Body of pancreas (tissue), 4 donors: ENCODE measurements at places on chromosomes 5 and 9.

DNA sequence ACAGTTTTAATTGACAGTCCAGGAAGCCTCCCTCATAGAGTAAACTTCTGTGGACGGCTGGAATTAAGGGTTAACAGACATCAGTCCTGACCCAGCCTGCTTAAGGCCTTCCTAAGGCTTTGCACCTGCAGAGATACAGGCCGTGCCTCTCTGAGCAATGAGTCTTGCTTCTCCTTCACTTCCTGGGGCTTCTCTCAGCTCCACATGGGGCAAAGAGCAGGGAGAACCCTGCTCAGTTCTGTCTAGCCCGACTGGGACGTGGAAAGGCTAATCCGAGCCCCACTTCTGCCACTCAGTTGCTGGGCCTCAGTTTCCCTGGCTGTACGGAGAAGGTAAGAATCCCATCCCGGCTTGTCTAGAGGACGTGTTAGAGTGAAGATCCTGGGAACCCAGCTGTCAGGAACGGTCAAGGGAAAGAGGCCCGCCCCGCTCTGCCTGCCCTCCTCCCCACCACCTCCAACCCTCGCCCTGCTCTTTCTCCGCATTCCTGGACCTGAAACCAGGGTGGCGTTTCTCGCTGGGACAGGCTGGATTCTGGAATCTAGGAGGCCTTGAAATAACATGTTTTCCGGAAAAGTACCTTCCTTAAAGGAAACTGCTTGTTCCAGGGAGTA lies 6.5 kb downstream of the SPAAR start:
- no peak overlapping the region for H3K4me3 ChIP-seq
- DNase-seq, result no peak
- peaks cover 7% of the 10 kb centered on the region for H3K4me1 ChIP-seq
- no peaks in the 10 kb centered on the region for H3K27me3 ChIP-seq
- H3K36me3 ChIP-seq, result no peaks in the 10 kb centered on the region

DNA sequence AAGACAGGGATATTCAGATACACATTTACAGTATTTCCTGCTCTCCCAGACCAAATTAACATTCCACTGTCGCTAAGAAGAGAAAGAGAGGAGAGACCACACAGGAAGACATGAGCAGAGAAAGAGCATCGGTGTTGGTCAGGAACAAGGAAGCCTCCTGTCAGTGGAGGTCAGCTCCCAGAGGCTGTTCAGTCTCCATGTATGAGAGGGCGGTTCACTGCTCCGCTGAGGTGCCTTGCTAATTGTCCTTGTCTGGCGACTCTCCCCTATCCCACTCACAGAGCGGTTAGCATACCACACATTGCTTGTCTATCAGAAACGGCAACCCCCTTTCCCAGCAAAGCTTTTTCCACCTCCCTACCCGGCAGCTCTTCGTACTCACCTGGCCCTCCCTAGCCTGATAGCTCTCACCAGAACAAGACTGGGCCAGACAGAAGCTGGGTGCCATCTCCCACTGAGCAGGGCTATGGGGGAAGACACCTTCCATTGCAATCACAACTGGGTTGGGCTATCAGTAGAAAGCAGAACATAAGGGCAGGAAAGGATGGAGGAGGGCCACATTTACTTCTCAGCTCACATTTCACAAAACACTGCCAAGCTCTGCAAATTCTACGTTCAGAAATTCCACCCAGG lies 58.6 kb upstream of the LMNB1 start:
- no peak for DNase-seq
- no peaks in the 10 kb centered on the region for H3K36me3 ChIP-seq
- no peaks in the 10 kb centered on the region for H3K27me3 ChIP-seq
- H3K4me1 ChIP-seq, result no peaks in the 10 kb centered on the region
- H3K4me3 ChIP-seq, result no peak overlapping the region

DNA sequence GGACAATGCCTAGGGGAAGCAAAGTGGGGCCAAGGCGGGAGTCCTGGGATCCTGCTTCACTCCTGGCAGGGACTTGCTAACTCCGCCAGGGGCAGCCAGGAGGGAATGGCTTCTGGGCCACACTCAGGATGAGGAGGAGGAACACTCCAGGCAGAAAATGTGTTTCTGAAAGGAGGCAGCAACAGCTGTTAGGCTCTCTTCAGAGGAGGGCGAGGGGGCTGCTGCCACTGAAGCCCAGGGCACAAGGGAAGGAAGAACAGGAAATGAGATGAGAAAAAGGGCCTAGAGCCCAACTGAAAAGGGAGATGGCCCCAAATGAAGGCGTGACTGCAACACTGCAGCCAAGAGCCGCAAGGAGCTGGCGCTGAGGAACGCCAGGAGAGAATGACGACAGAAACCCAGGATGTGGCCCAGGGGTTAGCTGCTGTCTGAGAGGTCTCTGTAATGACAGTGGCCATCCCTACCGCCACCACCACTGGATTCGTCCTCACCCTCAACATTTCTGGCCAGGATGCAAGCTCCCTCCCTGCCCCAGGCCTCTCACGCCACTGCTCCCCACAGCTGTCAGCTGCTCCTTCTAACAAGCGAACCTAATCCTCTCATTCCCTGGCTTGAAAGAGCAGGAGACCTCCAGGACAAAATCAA lies 15.8 kb downstream of the PSMB7 start:
- H3K36me3 ChIP-seq, result no peaks in the 10 kb centered on the region
- no peak overlapping the region for H3K4me3 ChIP-seq
- H3K27me3 ChIP-seq, result no peaks in the 10 kb centered on the region
- DNase-seq, result no peak

- H3K4me3 ChIP-seq, result no peak overlapping the region
- no peak for DNase-seq
- no peaks in the 10 kb centered on the region for H3K4me1 ChIP-seq
Observed at GRCh38 chr5:60594715-60595477, 105.1 kb downstream of the DEPDC1B start.

DNA sequence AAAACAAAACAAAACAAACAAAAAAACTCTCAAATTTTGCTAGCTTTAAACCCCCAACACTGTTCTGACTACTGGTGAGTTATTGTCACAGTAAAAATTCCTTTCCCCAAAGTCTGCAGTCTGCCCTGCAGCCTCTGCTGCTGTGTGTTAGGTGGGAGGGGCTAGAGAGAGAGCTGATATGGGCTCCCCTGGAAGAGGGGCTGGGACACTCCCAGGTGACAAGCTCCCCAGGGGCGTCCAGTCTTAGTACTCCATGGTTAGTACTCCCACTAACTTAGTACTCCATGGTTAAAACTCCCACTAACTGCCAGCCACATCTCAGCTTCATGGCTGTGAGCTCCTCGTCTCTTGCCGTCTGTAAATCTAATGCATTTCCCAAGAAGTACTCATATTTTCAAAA lies 191.9 kb downstream of the FANCC start:
- DNase-seq, result no peak
- H3K36me3 ChIP-seq, result no peaks in the 10 kb centered on the region
- H3K27ac ChIP-seq, result no peak overlapping the region
- H3K4me1 ChIP-seq, result peaks cover 20% of the 10 kb centered on the region

DNA sequence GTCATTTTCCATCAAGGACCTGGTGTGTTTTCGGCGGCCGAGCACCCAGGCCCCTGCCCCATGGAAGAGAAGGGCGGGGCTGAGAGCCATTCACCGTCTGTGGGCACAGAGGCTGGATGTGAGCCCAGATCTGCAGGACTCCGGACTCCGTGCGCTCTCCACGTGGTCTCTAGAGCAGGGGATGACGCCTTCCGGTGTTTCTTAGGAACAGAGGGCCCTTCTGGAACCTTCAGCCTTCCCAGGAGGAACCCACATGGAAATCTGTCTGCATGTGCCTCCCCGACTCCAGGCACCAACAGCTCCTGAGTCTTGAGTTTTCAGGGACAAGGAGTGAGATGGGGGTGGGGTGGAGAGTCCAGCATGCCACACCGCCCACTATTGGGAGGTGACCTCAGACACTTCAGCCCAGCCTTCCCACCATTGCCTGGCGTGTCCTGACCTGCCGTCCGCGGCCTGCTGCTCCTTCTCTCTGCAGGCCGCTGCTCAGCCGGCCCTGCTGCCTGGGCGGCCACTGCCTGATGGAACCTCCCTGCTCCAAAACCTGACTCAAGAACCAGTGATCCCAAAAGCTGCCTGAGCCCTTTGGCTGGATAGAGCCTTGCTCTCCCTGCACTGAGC lies 2.4 kb upstream of the RXRA start:
- DNase-seq, result peak; percentile 75
- no peak overlapping the region for H3K4me3 ChIP-seq
- H3K27me3 ChIP-seq, result no peaks in the 10 kb centered on the region
- H3K4me1 ChIP-seq, result peaks cover 50% of the 10 kb centered on the region

DNA sequence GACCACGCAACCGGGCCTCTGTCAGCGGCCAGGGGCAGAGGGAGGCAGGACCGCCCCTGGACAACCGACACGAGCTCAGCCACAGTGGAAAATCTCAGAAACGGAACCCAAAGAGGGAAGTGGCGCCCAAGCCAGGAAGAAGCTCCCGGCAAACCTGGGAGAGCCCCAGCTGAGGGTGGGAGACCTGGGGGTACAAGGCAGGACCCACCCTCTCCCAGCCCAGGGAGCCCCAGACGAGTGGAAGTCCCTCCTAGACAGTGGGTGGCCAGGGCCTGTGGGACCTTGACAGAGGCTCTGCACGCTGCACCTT lies 3.0 kb downstream of the SLC12A7 start:
- no peak for DNase-seq
- peaks cover 85% of the 10 kb centered on the region for H3K4me1 ChIP-seq
- H3K27ac ChIP-seq, result peak overlapping the region; percentile 92
- H3K36me3 ChIP-seq, result no peaks in the 10 kb centered on the region
- H3K27me3 ChIP-seq, result no peaks in the 10 kb centered on the region

- DNase-seq, result no peak
- no peaks in the 10 kb centered on the region for H3K27me3 ChIP-seq
- H3K4me1 ChIP-seq, result peaks cover 18% of the 10 kb centered on the region
- H3K27ac ChIP-seq, result no peak overlapping the region
Observed at GRCh38 chr5:175887463-175887862, 16.1 kb downstream of the CPLX2 start.

DNA sequence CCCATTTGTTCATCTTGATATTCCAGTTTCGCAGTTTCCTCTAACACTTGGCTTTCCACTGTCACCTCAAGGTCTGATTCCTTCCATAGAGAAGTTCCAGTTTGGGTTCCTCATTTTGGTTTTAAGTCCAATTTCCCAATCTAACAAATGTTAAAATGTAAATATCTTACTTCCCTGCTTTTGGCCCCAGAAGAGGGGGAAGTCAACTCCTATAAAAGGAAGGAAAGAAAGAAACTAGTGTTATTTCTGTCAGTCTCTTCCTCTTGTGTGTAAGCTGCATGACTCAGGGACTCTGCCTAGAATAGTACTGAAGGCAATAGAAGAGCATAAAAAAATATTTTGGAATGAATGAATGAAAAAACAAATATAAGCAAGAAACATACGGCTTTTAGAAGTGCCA lies 127.5 kb upstream of the CCNG1 start:
- no peaks in the 10 kb centered on the region for H3K36me3 ChIP-seq
- DNase-seq, result no peak
- H3K27me3 ChIP-seq, result no peaks in the 10 kb centered on the region

- no peaks in the 10 kb centered on the region for H3K27me3 ChIP-seq
- no peak for DNase-seq
- peaks cover 6% of the 10 kb centered on the region for H3K4me1 ChIP-seq
- no peak overlapping the region for H3K27ac ChIP-seq
Observed at GRCh38 chr9:89969156-89969675, 364.4 kb downstream of the GADD45G start.

GRCh38 chr9:134267881-134268724 lies 58.2 kb upstream of the RXRA start:
- H3K27me3 ChIP-seq, result no peaks in the 10 kb centered on the region
- DNase-seq, result no peak
- no peak overlapping the region for H3K4me3 ChIP-seq

- no peaks in the 10 kb centered on the region for H3K4me1 ChIP-seq
- no peak overlapping the region for H3K4me3 ChIP-seq
- no peaks in the 10 kb centered on the region for H3K36me3 ChIP-seq
- DNase-seq, result no peak
- no peak overlapping the region for H3K27ac ChIP-seq
Observed at GRCh38 chr5:9865574-9865973, 235.4 kb upstream of the TAS2R1 start.

DNA sequence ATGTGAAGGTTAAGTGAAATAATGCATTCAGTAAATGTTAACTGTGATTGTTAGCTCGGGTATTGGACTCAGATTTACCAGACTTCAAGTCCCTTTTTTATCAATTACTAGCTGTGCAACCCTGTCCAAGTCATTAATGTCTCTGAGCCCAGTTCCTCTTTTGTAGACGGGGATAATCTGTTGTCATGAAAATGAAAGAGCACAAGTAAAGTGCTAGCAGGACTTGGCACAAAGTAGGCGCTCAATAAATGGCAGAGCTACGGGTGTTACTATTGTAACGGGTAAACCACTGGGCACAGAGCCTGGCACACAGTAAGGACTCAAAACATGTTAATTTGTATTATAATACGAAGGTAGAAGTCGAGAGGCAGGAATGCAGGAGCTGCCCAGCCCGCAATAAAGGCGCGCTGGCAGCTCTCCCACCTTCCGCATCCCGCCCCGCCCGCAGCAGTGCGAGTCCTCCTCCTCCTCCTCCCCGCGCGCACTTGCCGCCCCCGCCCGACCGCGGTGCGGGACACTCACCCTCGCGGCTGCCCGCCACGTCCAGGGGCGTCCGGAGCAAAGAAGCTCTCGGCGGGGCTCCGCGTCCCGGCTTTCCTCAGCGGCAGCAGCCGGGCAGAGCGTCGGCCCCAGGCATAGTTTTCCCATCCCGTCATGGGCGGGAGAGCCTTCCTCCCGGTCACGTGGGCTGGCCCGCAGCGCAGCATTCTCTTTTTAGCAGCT lies at the start of gene C1QTNF2:
Gene C1QTNF2 (minus strand): TSS at position 637 of the 723 bp plus-strand sequence. CDS start 15,615 bp downstream, outside the sequence.
- H3K27me3 ChIP-seq, result no peaks in the 10 kb centered on the region
- no peak within 1 kb of the TSS for H3K4me3 ChIP-seq
- no peak within 1 kb of the TSS for H3K27ac ChIP-seq
- peaks cover 8% of the 10 kb centered on the region for H3K4me1 ChIP-seq

DNA sequence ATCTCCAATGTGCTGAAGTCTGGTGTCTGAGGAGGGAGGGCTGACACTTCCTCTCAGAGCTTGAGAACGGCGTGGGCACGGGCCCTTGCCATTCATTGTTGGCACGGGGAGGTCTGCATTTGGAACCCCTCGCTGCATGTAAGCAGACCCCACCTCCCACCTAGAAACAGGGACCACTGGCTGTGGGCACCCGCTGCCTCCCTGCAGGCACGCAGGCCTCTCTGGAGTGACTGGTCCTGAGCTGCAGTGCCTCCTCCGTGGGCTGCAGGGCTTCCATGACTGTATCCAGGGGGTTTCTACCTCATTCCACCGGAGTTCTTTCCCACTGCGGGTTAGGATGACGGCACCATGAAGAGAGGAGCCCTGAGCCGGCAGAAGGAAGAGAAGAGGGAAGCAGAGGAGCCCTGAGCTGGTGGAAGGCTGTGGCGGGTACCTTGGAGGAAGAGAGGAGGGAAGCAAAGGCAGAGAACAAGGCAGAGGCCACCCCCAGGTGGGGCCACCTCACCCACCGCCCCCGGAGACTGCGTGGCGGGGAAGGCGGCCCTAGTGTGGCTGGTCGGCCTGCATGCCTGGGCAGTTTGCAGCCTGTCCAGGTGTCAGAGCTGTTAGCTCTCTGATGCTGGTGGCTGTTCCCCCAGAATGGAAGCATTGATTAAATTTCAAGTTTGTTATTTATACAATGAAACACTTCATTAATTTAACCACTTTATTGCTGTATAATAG lies 74.9 kb upstream of the CACNA1B start:
- no peak overlapping the region for H3K27ac ChIP-seq
- no peak overlapping the region for H3K4me3 ChIP-seq
